ENCODE measurements at places on chromosomes 2 and 18. TPM values are rescaled to one million over a fixed set of nuclear protein-coding genes. Genes with fewer than 3 reads are reported as not detected.

- no peak for DNase-seq
Measured at GRCh38 chr2:211203986-211204385, 647.6 kb downstream of the CPS1 start.

- DNase-seq: no peak
Measured at GRCh38 chr18:44841752-44842587, 161.3 kb downstream of the SETBP1 start.

- DNase-seq: peak; percentile 14
Measured at GRCh38 chr2:205766779-205767359, 84.6 kb downstream of the NRP2 start.

GRCh38 chr2:222864296-222864695, 3.5 kb downstream of the ACSL3 start:
- no peak for DNase-seq

- DNase-seq: no peak
Measured at GRCh38 chr2:7703048-7703447, 785.8 kb downstream of the RNF144A start.

GRCh38 chr2:228657807-228658402, 476.4 kb upstream of the SPHKAP start:
- DNase-seq: no peak

- DNase-seq: no peak
Measured at GRCh38 chr2:132621131-132621875, 48.7 kb downstream of the LYPD1 start.

GRCh38 chr2:234245945-234246344, 195.4 kb downstream of the SPP2 start:
- no peak for DNase-seq

- DNase-seq: no peak
Measured at GRCh38 chr18:22250591-22250996, 81.2 kb downstream of the GATA6 start.

GRCh38 chr2:8633735-8634313, 48.0 kb upstream of the ID2 start:
- DNase-seq: no peak

- DNase-seq: no peak
Measured at GRCh38 chr2:29372185-29372584, 257.0 kb downstream of the CLIP4 start.

- DNase-seq: no peak
Measured at GRCh38 chr2:138713069-138713496, 67.1 kb downstream of the NXPH2 start.

GRCh38 chr2:144481109-144481508, 38.8 kb downstream of the ZEB2 start:
- DNase-seq: no peak

DNA sequence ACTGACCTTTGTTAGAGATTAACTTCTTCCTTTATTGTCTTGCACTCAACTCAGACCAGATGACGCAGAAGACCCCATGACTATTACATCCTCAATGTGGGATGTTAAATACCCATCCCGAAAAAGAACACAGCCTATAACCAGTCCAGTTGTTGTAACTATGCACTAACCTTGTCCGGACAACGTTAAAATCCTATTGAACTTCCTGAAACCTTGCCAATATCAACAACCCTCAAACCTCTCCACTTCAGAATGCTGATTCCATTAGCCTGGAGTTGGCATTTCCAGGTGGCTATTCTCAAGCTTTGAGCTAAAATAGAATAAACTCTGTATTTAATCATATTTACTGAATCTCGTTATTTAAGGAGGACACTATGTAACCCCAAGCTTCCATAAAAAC, 13.6 kb downstream of the NMS start:
- no peak for DNase-seq

DNA sequence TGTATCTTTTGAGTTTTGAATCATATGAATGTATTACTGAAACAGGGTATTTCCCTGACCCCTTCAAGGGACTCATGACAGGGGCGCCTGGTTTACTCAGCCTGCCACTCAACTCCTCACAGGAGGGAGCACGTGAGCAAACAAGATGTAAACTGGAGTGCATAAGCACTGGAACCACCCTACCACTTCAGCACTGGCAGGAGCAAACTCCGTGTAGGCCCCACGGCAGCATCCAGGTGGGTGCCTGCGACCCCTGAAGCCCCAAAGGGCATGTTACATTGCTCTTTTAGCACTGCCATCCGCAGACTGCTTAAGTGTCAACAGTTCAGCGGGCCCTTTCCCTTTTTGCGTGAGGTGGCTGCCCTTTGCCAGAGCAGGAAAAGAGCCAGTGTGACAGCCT, 8.2 kb upstream of the DAPL1 start:
- DNase-seq: no peak

- no peak for DNase-seq
Measured at GRCh38 chr2:217466104-217466503, 536.7 kb downstream of the TNS1 start.

DNA sequence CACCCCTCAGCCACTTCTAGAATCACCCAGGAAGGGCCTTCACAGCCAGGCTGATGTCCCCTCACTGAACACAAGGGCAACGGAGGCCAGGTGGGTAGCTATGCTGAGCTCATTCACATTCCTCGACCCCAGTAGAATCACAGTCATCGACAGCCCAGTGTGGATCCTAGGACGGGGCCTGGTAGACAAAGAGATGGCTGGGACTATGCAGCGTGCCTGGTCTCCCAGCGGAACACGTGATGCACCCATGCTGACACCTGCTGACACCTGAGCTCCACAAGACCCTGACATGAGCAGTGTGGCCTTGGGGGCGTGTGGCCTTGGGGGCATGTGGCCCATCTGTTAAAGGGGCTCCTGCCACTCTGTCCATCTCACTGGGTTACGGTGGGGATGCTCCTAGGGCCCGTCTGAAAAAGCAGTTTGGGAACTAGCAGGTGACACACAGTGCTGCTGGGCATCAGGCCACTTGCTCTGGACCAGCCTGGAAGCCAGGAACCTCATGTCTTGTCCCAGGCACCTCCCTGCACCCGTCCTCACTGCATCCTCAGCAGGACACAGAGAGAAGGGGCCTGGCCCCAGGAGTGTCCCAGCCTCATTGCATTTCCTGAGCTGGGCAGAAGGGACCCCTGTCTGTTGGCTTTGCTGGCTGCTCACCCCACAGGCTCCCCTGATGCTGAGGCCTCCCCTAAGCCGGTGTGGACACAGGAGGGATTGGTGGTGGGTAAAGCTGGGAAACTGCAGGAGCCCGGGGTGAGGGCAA, 9.7 kb downstream of the ECEL1 start:
- DNase-seq: no peak

DNA sequence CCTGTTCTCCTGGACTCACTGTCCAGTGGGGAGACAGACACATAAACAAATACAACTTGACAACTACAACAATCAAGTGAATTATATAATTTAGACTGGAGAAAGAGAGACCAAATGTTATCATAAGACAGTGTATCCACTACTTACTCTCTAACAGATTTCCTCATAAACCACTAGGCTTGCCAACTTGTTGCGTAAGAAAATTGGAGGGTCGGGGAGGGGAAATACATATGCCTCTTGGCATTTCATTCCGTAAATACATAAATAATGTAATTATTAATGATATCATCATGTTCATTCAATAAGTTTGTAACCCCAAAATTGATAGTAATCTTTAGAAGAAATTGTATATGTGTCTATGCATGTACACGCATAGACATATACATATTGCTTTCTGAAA, 14.9 kb downstream of the RAB6D start:
- no peak for DNase-seq

DNA sequence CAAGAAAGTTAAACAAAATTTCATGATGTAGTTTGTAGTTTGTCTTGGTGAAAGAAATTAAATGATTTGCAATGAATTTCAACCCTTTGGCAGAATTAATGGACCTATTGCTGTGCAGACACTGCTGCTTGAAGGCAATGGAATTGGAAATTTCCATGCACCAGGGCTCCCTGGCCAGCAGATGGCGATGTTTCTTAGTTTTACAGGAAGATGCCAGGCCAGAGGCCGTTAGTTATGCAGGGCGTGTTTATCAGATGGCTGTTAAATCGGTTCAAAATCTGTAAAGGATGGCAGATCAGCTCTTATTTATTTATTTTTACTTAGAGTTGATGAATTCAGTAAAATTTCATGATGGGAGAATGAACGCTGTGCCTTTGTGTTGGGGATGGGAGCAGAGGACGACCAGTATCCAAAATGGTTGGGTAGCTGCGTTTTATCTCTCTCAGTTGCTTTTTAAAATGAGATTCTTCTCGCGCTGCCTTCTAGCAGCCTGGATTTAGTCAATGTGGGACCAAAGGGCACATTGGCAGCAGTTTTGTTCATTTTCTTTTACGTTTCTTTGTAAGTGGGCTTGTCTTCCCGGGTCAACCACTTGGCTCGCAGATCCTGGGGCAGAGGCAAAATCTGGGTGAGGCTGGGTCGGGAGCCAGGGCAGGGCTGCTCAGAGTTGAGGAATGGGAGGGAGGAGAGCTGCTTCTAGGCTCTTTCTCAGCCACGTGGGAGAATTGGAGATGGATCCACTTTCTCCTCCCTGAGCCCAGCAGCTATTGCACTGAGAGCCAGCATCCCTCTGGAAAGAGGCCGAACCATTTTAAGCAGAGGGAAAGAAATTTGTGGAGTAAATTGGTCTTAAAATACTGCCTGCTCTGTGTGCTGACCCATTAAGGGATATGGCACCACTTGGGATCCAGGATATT, 344.0 kb downstream of the PIK3C3 start:
- DNase-seq: no peak

- no peak for DNase-seq
Measured at GRCh38 chr2:67526283-67526682, 129.2 kb downstream of the ETAA1 start.

DNA sequence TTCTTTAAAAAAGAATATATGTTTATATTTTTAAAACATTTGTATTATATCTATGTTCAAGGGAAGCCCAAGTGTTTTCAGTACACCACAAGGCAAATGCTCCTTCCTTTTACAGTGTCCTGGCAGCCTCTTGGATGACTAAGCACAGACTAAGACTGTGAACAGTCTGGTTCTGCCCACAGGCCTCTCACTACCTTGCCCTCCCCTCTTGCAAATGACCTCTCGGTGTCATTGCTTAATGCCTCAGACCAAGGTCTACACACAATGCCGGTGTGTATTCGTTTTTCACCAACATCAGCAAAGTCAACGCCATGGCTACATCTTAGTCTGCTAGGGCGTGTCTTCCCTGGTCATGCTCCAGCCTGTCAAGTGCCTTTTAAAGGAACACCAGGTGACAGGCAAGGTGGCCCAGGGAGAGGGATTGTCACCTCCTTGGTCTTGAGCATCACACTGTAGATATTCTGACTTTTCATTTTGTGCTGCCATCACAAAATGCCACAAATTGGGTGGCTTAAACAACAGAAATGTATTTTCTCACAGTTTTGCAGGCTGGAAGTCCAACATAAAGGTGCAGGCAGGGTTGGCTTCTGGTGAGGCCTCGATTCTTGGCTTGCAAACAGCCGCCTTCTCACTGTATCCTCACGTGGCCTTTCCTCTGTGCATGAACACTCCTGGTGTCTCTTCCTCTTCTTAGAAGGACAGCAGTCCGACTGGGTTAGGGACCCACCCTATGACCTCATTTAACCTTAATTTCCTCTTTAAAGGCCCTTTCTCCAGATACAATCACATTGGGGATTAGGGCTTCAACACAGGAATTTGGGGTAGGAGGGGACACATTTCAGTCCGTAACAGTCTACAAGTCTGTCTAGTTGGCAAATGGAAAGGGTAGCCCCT, 266.5 kb downstream of the KLHL29 start:
- no peak for DNase-seq

GRCh38 chr2:185316383-185316782, 422.2 kb upstream of the FSIP2 start:
- DNase-seq: no peak

UGT1A6 gene
- not detected for total RNA-seq

TLX2 gene
- 0.16 TPM for total RNA-seq

UGT1A3 gene
- not detected for total RNA-seq

CPS1 gene
- 0.67 TPM for total RNA-seq

ANKRD44 gene
- 232 TPM for total RNA-seq

SPP2 gene
- not detected for total RNA-seq

PDCD1 gene
- total RNA-seq: 8.1 TPM

All from T-helper 17 cell (primary cell).